ENCODE measurements at places on chromosomes 16 and 17. TPM values are rescaled to one million over a fixed set of nuclear protein-coding genes. Genes with fewer than 3 reads are reported as not detected.

GRCh38 chr16:56637814-56638750, at the start of gene MT1A:
Gene MT1A, plus strand, starts transcription at chr16:56638666. Its CDS starts 73 bp downstream, at chr16:56638739.
- DNase-seq, result peak; percentile 95

GRCh38 chr17:60463157-60463835, 41.0 kb downstream of the CHCT1 start:
- no peak for DNase-seq

- no peak for DNase-seq
Measured at GRCh38 chr17:81713004-81713555, 996 bp downstream of the SLC25A10 start.

DNA sequence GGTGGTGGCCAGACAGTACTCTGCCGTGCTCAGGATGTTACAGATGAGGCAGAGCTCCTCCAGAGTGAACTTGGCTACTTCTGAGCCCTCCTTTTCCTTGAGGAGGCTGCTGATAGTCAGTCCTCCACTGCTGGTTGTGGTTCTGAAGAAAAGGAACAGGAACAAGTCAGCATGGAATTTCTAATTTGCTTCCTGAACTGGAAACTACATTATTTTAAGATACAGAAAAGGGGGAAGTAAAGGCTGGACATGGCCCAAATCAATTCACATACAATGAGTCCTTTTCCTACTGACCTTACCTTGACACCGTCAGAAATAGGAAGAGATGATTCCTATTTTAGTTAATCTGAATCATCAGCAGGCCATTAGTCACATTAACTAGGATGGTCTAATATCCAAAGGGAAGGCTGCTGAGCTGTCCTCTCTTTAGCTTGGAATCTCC, 154.2 kb downstream of the VPS53 start:
- DNase-seq, result no peak

NPTX1 gene
- not detected for total RNA-seq

LLGL2 gene
- 8.2 TPM for total RNA-seq
